CD4-positive, alpha-beta T cell (primary cell): ENCODE measurements at places on chromosomes 5 and 9.

DNA sequence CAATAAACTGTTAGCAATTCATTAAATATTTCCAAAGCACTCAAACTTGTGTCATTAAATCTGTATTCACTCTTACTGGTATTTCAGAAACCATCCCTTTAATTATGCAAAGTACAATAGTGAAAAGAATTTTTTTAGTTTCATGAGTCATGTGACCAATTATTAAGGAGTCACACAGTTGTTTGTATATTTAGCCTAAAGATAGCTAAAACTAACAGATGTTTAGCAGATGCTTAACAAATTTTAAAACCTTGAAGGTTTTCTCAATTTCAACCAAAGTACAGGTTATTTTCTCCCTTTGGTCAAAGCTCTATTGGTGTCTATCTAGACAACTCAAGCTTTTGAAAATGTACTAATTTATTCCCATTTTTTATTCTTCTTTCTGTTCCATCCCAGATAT lies 44.1 kb downstream of the PJA2 start:
- no peak for DNase-seq
- no peaks in the 10 kb centered on the region for H3K4me1 ChIP-seq
- no peak overlapping the region for H3K4me3 ChIP-seq

- H3K27me3 ChIP-seq: peaks cover 8% of the 10 kb centered on the region
- no peak overlapping the region for H3K4me3 ChIP-seq
- no peaks in the 10 kb centered on the region for H3K36me3 ChIP-seq
- no peaks in the 10 kb centered on the region for H3K4me1 ChIP-seq
Observed at GRCh38 chr9:97766092-97766491, 69.0 kb upstream of the XPA start.

GRCh38 chr5:59021286-59021673 lies 438.4 kb downstream of the RAB3C start:
- DNase-seq: no peak
- H3K4me1 ChIP-seq: peaks cover 3% of the 10 kb centered on the region
- no peak overlapping the region for H3K4me3 ChIP-seq
- H3K27ac ChIP-seq: no peak overlapping the region

- H3K27me3 ChIP-seq: no peaks in the 10 kb centered on the region
- no peaks in the 10 kb centered on the region for H3K36me3 ChIP-seq
- no peak overlapping the region for H3K27ac ChIP-seq
- H3K4me3 ChIP-seq: no peak overlapping the region
Observed at GRCh38 chr5:144328980-144329379, 158.3 kb downstream of the KCTD16 start.

DNA sequence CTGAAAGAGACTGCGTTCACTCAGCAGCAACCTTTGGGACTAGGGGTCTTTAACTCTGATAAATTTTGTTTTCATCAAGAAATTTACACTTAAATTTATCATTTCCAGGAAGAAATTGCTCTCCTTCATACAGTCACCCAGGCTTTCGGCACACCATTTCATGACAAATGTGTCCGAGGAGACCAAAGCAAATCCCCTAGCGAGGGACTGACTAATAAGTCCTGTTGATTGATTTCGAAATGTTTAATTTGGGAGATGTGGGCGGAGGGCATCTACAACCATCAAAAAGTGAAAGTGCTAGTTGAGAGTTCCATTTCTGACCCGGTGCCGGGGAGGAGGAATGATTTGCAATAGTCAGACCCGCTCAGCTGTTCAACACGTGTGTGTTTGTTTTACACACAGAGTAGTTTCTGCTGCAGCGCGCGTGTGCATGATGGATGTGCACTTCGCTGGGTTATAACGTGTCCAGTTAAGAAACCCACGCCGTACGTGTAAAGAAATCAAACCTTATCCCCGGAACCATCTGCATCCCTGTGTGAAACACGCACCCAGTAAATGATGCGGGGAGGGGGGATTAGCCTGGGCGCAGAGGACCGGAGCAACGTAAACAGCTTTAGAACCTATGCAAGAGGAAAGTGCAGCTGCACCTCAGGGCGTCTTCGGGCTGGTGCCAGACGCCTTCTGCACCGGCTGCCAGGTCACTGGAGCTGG lies 845 bp upstream of the NR4A3 start:
- peak overlapping the region; percentile 82 for H3K4me3 ChIP-seq
- H3K36me3 ChIP-seq: no peaks in the 10 kb centered on the region
- peak; percentile 78 for DNase-seq

GRCh38 chr9:2420543-2420942 lies 201.0 kb upstream of the VLDLR start:
- no peak overlapping the region for H3K4me3 ChIP-seq
- no peak overlapping the region for H3K27ac ChIP-seq
- no peaks in the 10 kb centered on the region for H3K36me3 ChIP-seq

DNA sequence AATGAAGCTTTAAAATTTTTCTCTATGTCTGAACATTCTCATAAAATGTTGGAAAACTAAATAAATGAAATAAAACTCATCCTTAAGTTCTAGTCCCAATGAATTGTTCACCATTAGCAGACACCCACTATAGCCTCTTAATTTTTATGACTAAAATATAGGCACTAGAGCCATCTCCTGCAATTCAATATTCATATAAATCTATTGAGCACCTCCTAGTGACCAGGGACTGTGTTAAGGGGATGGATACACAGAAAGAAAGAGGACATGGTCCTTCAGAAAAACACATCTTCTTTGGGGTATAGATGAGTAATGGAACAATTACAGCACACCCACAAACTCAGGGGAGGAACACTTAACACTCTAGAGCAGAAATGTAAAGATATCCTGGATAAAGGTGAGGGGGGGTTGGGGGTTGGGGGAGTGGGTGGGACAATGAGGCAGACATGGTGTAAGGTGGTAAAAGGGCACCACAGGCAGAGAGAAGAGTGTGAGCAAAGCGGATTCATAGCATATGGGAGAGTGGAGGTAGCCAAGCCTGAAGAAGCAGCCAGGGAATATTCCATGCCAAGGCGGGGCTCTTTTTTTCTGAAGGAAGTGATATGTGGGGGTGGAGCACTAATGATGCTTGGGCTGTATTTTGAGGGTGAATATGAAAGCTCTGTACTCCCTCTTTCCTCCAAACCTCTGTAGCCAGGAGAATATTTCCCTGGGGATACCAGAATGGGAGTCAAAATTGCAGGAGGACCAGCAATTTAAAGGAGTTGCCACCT lies 3.3 kb upstream of the GDA start:
- H3K27me3 ChIP-seq: peaks cover 31% of the 10 kb centered on the region
- H3K4me3 ChIP-seq: no peak overlapping the region
- peaks cover 4% of the 10 kb centered on the region for H3K4me1 ChIP-seq

DNA sequence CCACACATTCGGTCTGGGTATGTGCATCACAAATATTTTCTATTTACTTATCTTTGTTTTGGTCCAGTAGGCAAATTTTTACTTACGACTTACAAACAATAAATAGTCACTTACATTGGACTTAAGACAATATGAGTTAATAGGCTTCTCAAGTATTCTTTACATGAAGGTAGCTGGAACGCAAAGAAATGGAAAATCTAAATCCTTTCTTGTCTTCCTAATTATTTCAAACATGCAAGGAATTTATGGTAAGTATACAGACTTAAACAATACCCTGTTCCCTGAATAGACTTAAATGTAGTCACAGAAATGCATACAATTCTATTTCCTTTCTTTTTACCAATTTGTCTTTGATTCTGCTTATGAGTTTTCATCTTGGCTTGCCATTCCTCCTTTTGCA lies 262.6 kb upstream of the EFNA5 start:
- no peak overlapping the region for H3K27ac ChIP-seq
- H3K27me3 ChIP-seq: no peaks in the 10 kb centered on the region
- H3K36me3 ChIP-seq: no peaks in the 10 kb centered on the region
- H3K4me3 ChIP-seq: no peak overlapping the region
- no peak for DNase-seq
- H3K4me1 ChIP-seq: no peaks in the 10 kb centered on the region

DNA sequence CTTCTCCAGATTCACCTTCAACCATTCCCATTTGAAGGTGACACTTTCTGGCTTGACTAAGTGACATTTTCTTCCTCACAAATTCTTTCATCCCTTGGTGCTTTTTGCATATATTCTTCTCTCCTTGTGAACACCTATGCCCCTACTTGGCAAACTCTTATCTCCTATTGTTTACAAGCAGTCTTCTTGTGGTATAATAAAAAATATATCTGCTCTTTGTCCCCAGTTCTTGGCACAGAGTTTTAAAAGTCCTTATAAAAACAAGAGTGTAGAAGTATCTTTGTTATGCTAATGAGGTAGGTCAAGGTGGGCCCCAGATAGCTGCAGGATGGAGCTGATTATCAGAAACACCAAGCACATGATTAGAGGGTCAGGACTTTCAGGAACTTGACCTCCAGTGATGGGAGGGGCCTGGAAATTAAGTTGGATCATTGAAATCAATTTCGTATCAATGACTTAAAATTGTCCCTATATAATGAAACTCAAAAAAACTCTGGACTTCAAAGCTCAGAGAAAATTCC lies 38.0 kb downstream of the TMEM161B start:
- H3K27me3 ChIP-seq: no peaks in the 10 kb centered on the region
- no peak overlapping the region for H3K27ac ChIP-seq
- DNase-seq: no peak
- no peak overlapping the region for H3K4me3 ChIP-seq
- H3K36me3 ChIP-seq: peaks cover 9% of the 10 kb centered on the region
- H3K4me1 ChIP-seq: no peaks in the 10 kb centered on the region

- no peak overlapping the region for H3K4me3 ChIP-seq
- H3K4me1 ChIP-seq: peaks cover 2% of the 10 kb centered on the region
- H3K36me3 ChIP-seq: no peaks in the 10 kb centered on the region
- peaks cover 79% of the 10 kb centered on the region for H3K27me3 ChIP-seq
- H3K27ac ChIP-seq: no peak overlapping the region
Observed at GRCh38 chr5:135537271-135537670, 1.5 kb upstream of the NEUROG1 start.

DNA sequence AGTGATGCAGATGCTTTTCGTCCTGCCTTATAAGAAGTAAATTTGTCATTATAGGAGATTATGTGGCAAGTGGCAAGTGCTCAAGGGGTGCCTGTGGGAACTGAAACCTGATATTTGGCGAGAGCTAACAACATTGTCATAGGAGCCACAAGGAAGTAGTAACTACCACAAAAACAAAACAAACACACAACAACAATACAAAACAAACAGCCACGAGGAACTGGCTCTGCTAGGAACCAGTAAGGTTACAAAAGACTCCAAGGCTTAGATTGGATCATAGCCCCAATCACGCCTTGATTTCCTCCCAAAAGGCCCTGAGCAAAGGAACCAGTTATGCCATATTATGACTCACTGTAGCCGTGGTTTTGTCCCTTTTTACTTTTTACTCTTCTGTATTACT lies 1045.2 kb downstream of the CDH12 start:
- DNase-seq: no peak
- no peaks in the 10 kb centered on the region for H3K36me3 ChIP-seq
- H3K27me3 ChIP-seq: no peaks in the 10 kb centered on the region

GRCh38 chr9:24616863-24617262 lies 71.2 kb upstream of the IZUMO3 start:
- no peak overlapping the region for H3K4me3 ChIP-seq
- no peaks in the 10 kb centered on the region for H3K36me3 ChIP-seq
- no peak for DNase-seq
- H3K27ac ChIP-seq: no peak overlapping the region

- H3K4me3 ChIP-seq: no peak overlapping the region
- no peak overlapping the region for H3K27ac ChIP-seq
- no peak for DNase-seq
- no peaks in the 10 kb centered on the region for H3K4me1 ChIP-seq
- H3K36me3 ChIP-seq: no peaks in the 10 kb centered on the region
Observed at GRCh38 chr5:124408738-124409453, 337.5 kb downstream of the ZNF608 start.

DNA sequence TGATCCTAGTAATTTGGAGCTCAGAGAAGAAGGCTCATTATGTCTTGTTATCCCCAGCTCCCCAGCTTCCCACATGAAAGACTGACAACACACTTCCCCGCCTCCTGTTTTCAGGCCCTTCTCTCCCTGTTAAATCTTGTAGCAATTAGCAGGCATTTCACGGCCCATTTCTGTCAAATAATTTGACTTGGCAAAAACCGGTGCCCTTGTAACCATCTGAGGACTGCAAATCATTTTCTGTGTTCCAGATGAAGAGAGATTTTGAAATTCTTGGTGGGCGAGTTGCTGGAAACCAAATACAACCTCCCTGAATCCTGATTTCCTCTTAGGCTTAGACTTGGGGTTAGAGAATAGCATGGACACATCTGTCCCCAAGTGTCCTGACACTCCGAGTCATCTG lies 109.7 kb downstream of the MSX2 start:
- no peak overlapping the region for H3K27ac ChIP-seq
- H3K4me3 ChIP-seq: no peak overlapping the region
- H3K4me1 ChIP-seq: no peaks in the 10 kb centered on the region
- H3K27me3 ChIP-seq: peaks cover 12% of the 10 kb centered on the region
- H3K36me3 ChIP-seq: no peaks in the 10 kb centered on the region

- peaks cover 4% of the 10 kb centered on the region for H3K4me1 ChIP-seq
- no peak overlapping the region for H3K4me3 ChIP-seq
- DNase-seq: no peak
Observed at GRCh38 chr5:159056201-159056600, 43.5 kb downstream of the EBF1 start.

GRCh38 chr5:179852993-179853547 lies 5.5 kb downstream of the MRNIP start:
- no peak overlapping the region for H3K27ac ChIP-seq
- H3K27me3 ChIP-seq: no peaks in the 10 kb centered on the region
- no peak for DNase-seq
- peaks cover 43% of the 10 kb centered on the region for H3K36me3 ChIP-seq
- no peak overlapping the region for H3K4me3 ChIP-seq

DNA sequence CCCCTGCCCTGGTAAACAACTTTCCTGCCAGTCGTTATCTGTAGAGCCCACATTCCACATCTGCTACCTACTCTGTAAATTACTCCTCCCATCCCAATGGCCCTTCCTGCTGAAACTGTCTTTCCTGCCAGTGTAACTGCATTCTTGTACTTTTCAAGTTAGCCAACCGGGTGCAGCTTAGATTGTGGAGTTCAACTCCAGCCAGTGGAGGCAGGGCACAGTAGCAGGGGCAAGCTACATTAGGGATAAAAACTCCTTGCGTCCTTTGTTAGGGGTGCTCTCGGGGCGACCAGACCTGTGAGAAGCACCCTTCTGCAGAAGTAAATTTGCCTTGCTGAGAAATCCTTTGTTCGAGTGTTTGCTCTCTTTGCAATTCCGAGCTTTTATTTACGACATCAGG lies 639.0 kb upstream of the TYRP1 start:
- no peaks in the 10 kb centered on the region for H3K4me1 ChIP-seq
- no peaks in the 10 kb centered on the region for H3K36me3 ChIP-seq
- DNase-seq: no peak
- H3K27ac ChIP-seq: no peak overlapping the region
- H3K27me3 ChIP-seq: no peaks in the 10 kb centered on the region

DNA sequence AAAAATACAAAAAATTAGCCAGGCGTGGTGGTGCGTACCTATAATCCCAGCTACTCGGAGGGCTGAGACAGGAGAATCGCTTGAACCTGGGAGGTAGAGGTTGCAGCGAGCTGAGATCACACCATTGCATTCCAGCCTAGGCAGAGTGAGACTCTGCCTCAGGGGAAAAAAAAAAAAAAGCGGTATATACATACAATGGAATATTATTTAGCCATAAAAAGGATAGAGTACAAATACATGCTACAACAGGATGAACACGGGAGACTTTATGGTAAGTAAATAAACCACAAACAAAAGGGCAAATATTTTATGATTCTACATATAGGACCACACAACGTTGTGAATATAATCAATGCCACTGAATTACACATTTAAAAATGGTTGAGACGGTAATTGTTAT lies 5.2 kb downstream of the UBTD2 start:
- H3K4me1 ChIP-seq: peaks cover 16% of the 10 kb centered on the region
- H3K27ac ChIP-seq: no peak overlapping the region
- no peaks in the 10 kb centered on the region for H3K36me3 ChIP-seq
- no peak overlapping the region for H3K4me3 ChIP-seq
- H3K27me3 ChIP-seq: no peaks in the 10 kb centered on the region
- DNase-seq: no peak
